ENCODE measurements at places on chromosomes 7 and 10.

GRCh38 chr7:31744294-31744874 is 57.4 kb downstream of the PPP1R17 start:
- no peak for DNase-seq

DNA sequence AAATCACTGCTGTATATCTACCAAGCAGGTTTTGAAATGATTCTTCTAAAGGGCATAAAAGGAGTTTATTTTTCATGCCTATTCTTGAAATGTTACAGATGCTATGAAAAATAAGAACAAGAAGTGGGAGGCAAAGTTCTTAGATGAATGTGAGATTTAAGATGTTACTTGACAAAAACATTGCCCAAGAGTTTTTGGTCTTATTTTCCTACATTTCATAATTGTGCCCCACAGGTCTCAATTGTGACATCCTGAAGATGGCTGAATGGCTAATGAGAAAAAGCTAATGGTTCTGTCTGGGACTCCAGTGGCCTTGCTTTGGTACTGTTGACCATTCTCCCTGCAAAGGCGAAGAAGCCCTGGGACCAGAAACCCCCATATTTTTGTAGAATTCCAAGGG is 43.0 kb upstream of the IFRD1 start:
- DNase-seq = no peak

GRCh38 chr7:33157311-33157710 is 27.9 kb downstream of the BBS9 start:
- DNase-seq = no peak

GRCh38 chr7:148700661-148701064 is 2.0 kb downstream of the CUL1 start:
- DNase-seq = no peak

DNA sequence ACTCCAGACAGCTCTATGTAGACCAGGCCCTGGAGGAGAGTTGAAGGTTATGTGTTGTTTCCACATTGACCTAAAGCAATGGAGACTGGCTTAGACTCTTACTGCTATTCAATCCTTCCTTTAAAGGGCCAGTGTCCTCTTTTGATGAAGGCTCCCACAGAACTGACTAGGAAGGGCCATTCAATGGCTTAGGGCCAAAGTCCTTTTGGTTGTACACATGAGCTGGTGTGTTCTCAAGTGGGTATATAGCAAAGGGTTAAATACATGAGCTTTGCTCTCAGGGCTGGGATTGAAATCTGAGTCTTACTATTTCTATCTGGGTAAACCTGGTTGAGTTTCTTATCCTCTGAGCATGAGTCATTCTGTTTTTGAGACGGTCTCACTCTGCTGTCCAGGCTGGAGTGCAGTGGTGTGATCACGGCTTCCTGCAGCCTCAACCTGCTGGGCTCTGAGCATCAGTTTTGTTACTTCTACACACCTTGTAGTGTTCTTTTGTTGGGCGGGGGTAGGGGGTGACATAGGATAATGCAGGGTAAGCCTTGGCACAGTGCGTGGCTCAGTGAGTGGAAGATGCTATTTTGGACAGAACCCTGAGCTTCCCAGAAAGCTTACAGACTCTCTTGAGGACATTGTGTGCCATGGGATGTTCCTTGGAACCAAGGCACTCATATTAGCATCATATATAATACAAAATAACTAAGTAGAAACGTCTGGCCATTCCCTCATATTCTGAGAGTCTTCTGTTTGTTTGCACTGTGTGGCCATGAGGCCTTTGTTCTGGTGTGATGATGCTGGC is 90.1 kb downstream of the ABCC2 start:
- DNase-seq = no peak

DNA sequence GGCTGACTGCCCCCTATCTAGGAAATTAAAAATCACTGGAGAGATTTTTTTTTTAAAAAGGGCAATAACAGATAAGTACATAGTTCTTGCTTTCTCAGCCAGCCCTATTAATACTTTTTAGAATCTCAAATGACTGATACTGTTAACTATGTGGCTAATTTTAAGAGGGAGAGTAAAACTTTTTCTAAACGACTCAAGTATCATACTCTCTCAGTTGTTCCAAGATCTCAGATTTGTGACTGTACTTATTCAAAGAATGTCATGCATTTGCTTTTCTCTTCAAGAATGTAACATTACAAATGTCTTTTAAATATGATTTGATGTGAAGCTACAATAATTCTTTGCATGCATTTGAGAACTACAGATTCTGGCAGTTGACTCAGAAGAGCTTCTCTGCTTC is 55.4 kb upstream of the RAB11FIP2 start:
- no peak for DNase-seq

GRCh38 chr7:137544453-137545058 is 201.0 kb upstream of the PTN start:
- no peak for DNase-seq

DNA sequence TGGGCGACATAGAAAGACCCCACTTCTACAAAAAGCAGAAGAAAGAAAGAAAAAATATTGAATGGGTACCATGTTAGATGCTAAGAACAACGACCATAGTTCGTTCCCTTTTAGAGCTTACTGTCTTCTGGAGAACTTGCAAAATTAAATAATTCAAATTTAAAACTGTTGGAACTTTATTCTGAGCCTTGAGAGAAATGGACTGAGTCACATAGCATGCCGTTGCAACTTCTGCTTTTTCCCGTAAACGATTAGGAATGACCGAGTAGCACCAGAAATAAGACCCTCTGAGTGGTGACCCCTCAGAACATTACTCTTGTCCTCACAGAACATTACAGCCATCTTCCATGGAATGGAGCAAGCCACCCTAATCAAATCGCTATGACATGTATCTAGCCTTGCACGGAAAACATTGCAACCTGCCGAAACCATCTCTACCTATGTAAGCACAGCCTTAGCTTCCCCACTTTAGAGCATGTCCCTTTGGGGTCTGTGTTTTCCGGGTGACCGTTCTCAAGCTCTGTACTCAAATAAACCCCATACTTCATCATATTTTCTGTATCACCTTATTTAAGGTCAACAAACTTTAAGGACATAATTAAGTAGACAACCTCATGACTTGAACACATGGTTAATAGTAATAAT is 179.1 kb downstream of the PRKCQ start:
- DNase-seq = no peak

GRCh38 chr7:101470668-101471487 is 108.2 kb downstream of the COL26A1 start:
- DNase-seq = no peak

- no peak for DNase-seq
Observed at GRCh38 chr7:90605055-90605454, 8.9 kb downstream of the CDK14 start.

DNA sequence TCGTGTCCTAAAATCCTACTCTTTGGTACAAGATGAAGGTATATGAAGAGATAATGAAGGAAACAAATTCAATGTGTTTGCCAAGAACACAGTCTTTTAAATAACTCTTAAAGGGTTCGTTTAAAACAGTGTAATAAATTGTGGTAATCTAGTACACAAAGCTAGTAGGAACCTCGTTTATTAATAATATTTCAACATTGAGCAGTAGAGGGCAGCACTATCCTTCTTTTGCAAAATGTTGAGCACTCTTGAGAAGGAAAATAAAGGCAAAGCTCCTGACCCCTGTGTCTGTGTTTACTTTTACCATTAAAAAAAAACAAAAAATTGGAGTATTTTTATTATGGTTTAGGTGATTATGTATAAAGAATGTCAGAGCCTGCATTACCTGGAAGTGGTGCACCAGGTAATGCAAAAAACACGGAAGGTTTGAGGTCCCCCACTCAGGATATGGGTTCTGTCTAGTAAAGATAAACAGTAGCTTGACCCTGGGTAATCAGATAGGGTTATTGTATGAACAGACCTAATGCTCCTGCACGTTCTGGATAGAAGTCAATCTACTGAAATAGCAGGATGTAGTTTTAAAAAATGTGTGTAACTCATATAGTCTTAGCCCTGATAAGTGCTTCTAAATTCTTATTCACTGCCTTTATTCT is 5.7 kb upstream of the GOT1 start:
- no peak for DNase-seq

DNA sequence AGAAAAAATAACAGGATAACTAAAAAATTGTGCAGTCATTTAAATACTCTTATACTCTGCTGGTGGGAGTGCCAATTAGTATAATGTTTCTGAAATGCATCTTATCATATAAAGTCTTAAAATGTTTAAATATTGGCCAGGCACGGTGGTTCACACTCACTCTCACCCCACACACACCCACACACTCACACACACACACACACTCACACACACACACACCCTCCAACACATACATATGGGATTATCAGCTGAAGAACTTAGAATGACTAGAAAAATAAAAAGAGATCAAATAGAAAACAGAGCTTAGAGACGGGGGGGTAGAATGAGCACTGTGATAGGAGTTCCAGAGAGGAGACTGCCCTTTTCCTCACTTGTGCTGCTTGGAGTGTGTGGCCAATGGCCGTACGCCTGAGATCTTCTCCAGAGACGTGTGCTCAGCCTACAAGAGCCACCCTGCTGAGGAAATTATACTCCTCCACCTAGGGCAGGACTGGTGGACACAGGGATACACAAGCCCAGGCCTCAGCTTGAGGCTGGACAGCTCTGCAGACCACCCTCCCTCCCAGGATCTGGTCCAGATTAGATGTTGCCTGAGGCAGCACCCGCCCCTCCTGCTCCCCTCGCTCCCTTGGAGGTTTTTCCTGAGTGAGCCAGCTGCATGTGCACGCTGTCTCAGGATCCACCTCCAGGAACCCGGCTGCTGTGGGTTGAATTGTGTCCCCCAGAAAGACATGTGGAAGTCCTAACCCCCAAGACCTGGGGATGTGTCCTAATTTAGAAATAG is 26.5 kb upstream of the PRKAG2 start:
- no peak for DNase-seq

GRCh38 chr10:24661376-24661775 is 62.3 kb downstream of the ARHGAP21 start:
- no peak for DNase-seq

- no peak for DNase-seq
Observed at GRCh38 chr10:113226831-113227445, 276.9 kb downstream of the TCF7L2 start.

DNA sequence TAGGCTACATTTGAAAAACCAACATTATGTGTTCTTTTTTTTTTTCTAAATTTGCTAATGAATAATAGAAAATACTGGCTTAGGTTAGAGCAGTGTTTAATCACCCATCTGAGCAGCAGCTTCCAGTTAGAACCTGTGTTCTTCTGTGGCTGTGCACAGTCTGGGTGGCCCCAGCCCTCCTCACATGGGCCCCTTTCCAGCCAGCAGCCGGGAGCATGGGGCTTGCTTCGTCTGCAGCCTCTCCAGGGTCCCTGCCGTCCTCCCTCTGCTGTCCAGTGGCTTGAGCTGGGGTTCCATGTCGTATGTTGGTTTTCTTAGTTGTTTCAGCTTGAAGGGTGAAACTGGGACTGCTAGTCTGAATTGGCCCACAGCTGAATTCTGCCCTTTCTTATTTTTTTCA is 37.3 kb downstream of the BNIP3 start:
- DNase-seq = no peak

DNA sequence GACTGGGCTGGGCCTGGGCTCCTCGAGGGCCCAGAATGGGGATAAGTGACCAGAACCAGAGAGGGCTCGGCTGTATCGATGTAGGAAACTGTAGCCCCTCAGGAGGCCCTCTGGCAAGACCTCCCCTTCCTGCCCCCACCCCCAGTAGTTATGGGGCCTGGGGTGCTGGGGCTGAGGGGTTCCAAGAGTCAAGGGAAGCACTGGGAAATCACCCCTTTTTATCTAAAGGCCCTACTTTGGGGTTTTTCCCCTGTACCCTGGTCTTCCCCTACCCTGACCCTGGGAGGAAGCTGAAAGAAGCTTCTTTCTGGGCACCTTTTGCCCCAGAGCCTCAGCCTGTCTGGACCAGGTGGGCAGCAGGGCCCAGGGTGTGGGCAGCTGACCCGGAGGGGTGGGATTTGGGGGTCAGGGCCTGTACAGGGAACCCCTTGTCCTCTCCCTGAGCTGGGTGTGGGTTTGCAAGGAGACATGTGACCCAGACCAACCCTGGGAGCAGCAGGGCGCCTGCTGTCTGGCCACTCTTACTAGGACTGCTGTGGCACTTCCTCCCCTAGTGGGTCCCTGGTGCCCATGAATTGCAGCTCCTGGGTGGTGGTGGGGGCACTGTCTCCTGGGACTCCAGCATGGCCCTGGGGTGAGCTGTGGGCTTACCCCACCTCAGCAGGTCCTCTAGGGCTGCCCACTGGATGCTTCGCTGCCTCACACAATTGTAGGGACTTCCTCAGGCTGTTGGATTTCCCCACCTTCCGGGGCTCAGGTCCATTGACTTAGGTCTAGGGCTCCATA is 1.5 kb downstream of the IRF5 start:
- no peak for DNase-seq

DNA sequence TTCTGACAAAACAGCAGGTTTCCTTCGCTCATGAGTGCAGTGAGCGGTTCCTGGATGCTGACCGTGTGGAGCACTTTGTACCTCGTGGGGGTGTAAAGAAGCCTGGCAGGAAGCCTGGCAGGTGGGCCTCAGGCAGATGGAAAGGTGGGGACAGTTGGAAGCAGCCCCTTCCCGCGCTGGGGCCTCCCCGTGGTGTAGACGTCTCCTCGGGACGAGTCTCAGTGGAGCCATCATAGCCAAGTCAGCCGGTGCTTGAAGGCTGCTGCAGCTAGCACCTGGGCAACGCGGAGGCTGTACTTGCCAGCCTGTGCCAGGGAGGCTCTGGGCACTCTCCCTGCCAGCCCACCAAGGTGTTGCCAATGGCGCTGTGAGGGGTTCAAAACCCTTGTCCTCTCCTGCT is 154.5 kb downstream of the WDR37 start:
- DNase-seq = no peak

DNA sequence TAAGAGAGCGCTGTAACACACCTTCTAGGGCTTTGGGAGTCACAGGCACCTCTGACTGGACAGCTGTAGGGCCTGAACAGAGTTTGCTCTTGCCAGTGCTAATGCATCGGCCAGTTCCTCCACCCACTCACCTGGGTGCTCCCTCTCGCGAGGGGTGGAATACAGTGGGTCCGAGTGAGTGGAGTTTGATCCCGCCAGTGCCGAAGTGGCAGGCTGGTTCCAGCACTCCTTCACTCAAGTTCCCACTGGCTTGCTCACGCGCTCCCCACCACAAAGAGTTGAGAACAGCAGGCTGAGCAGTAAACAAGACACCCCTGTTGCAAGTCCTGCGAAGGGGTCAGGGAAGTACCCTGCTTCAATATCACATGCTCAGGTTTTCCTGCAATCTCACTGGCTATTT is 91.8 kb downstream of the SNX13 start:
- DNase-seq = no peak

DNA sequence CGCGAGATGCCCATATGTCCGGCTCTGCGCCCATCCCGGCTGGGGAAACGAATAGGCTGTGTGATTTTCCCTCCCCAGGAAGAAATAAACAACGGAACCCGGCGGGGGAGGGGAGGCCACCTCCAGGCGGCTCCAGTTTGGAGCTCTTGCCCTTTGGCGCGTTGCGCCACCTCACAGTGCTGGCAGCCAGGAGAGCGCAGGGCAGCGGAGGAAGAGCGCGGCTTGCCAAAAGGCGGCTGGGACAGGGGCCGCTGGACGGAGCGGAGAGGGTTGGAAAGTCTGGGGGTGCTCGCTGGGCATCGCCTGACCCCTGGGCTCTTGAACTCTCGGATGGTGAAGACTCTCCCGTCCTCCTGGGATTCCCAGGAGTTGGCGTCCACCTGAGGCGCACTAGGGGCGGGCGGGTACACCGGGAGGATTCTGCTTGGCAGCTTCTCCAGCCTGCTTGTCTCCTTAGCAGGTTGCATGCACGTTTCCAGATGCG is 5.3 kb upstream of the NEUROG3 start:
- no peak for DNase-seq

- no peak for DNase-seq
Observed at GRCh38 chr10:90352288-90352687, 505.6 kb downstream of the HTR7 start.

Measured in activated T-helper 1 cell treated with anti-CD3 and anti-CD28 coated beads, Interleukin-2, amount 50 U/mL, for 16 hours (primary cell).